ENCODE measurements at places on chromosomes 6 and 20. TPM values are rescaled to one million over a fixed set of nuclear protein-coding genes. Genes with fewer than 3 reads are reported as not detected.

The TMEM74B gene
- polyA plus RNA-seq: 5.5 TPM

The GPR63 gene
- 3.4 TPM for polyA plus RNA-seq

The DDX43 gene
- 0.47 TPM for polyA plus RNA-seq

The RBPJL gene
- not detected for polyA plus RNA-seq

The PCK1 gene
- polyA plus RNA-seq: 18.8 TPM

The RIMS1 gene
- 2.2 TPM for polyA plus RNA-seq

The NRN1 gene
- polyA plus RNA-seq: 7.7 TPM
